ENCODE measurements at places on chromosomes 11 and 22.

DNA sequence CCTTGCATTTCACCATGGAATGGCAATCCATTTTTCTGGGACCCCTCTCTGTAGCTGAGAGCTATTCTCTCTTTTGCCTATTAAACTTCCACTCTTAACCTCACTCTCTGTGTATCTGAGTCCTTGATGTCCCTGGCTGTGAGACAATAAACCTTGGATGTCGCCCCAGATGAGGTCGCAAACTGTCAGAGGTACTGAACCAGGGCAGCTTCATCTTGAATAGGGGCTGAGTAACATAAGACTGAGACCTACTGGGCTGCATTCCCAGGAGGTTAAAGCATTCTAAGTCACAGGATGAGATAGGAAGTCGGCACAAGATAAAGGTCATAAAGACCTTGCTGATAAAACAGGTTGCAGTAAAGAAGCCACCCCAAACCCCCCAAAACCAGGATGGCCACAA lies 68.0 kb downstream of the RSF1 start:
- no peak for DNase-seq

DNA sequence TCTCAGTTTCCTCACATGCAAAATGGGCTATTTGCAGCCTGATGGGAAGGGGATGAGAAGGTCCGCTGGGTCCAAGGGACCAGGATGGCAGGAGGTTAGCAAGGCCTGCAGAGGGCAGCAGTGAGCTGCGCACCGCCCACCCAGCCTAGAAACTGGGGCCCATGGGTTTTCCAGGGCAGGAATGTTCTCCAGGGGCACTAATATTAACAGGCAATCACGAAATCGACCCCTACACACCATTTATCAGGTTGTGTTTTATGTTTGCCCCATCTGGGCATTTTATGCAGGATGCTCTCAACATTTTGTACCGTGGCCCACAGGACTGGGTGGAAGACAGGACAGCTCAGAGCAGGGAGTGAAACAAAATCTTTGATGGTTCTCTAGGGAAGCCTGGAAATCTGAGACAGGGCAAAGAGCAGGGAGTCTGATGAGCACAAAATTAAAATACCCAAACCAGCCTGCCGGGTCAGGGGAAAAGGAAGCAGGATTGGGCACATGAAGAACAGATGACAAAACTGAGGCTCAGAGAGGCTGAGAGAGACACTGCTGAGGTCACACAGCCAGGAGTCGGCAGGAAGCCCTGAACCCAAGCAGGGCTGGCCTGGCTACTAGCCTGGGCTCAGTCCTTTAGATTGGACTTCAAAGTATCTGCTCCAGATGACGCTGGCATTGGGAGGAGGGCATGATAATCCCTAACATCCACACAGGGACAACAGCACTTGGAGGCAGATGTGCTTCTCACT lies 1.6 kb upstream of the BCR start:
- DNase-seq = peak; percentile 35

DNA sequence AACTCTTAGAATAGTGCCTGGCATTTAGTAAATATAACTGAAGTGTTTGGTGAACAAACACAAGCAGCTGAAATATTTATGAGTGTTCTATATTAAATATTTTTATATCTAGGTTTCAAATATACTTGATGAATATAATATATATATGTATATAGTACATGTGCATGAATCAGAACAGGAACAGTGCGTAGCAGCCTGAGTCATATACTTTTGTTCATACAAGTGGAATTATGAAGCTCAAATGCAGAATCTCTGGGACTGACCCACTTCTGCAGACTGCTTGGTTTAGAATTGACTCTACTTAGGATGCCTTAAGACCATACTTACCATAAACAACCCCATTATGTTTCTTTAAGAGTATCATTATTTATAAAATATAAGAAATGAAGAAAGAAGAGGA lies 997.8 kb upstream of the RAG2 start:
- no peak for DNase-seq

DNA sequence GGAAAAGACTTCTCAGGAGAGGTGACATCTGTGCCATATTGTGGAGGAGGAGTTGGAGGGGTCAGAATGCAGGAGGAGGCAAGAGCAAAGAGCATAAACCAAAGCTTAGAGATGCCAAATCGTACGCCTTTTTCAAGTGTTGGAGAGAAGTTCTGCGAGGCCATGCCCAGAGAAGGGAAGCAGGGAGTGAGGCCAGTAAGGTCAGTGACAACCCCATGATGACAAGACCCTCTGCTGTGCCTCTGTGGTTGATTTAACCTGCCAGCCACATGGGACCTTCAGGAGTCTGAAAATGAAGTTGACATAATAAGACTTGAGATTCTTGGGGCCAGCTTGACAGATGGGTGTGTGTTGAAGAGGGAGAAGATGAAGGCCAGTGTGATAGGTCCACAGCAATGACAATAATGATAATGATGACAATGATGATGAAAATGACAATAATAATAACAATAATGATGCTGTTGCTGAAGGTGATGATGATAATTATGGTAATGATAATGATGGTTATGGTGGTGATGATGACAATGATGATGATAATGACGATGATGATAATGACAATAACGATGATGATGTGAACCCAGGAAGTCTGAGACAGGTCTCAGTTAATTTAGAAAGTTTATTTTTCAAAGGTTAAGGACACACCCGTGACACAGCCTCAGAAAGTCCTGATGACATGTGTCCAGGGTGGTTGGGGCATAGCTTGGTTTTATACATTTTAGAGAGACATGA lies 152.6 kb upstream of the B3GAT1 start:
- no peak for DNase-seq

DNA sequence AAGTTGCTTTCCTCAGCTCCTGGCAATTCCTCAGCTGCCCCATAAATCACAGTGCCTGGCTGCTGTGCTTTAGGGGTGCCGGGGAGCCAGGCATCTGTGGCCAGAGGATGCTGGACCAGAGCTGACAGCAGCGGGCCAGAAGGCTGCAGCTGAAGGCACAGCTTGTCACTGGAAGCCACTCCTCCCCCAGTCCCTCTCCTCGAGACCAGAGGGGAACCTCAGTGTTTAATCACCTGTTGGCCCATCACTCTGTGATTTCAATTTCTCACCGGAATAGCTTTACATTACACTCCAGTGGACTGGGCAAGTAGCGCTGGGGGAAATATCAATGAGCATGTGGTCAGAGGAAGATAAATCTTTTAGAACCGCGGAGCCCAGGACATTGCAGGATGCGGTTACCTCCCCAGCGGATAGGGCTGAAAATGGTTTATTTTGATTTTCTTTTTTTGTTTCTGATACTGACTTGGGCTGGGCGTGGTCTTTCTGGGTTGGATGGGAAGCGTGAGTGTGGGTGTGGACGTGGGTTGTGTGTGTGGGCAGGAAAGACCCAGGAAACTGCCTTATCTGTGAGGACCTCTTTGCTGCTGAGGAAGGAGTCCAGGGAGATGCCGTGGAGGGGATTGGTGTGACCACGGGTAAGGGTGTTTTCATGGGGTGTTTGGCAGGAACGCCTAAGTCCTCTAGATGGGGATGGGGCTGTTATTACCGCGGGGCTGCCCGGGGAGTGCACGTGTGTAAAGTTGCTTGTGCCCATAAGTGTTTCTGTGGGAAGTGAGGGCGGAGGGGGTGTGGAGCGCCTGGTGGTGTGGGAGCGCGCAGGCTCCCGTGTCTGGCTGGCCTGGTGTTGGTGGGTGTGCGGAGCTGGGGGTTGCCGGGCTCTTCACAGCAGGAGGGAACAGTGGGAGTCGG lies 4.0 kb downstream of the DAGLA start:
- DNase-seq = no peak

- peak; percentile 63 for DNase-seq
Observed at GRCh38 chr11:12765428-12765827, 91.2 kb downstream of the TEAD1 start.

GRCh38 chr11:111494040-111494439 lies 18.1 kb downstream of the BTG4 start:
- no peak for DNase-seq

DNA sequence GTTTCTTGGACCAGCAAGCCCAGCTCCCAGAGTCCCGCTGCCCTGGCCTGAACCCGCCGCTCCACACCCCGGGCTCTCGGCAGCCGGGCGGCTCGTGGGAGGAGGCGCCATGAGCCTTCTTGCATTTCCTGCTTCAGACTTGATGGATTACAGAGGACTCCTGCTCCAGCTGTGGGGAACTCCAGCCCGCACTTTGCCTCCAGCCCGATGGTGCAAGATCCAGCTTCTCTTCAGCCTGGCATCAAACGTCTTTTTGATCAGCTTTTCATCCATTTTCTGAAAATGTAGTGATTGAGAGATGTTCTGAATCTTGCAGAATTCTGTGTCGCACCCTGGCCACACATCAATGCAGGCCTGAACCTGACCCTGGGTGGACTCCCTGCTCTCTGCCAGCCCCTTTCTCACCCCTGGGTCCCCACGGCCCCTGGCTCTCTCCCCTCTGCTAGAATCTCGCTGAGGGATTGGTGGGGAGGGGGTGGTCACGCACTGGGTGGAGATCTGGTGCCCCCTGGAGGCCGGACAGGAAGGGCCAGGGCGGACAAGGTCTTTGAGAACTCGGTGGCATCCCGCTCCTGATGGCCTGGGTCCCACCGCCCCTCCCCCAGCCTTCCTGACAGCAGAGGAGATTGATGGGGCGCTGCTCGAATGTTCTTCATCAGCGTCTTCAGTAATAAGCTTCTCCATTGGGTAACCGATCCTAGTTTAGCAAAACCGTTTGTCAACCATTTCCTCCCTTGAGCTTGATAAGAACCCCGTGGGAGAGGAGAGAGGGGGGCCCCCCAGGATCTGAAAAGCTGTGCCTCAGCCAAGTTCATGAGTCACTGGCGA lies 12.1 kb upstream of the NFAM1 start:
- DNase-seq = peak; percentile 38

DNA sequence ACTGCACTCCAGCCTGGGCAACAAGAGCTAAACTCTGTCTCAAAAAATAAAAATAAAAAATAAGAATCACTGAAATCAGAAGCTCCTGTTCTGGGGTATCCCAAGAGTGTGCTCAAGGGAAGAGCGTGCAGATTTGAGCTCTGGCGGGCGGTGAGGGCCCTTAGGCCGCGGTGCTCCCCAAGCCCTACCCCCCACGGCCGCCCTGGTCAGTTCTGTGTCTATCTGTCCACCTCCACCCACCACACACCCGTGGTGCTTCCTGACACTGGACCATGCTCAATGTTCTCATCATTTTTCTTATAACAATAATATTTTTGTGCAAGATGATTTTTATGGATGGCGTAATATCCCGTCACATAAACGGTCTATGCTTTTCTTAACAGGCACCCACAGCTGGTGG lies 71.1 kb downstream of the RTL6 start:
- DNase-seq = no peak

DNA sequence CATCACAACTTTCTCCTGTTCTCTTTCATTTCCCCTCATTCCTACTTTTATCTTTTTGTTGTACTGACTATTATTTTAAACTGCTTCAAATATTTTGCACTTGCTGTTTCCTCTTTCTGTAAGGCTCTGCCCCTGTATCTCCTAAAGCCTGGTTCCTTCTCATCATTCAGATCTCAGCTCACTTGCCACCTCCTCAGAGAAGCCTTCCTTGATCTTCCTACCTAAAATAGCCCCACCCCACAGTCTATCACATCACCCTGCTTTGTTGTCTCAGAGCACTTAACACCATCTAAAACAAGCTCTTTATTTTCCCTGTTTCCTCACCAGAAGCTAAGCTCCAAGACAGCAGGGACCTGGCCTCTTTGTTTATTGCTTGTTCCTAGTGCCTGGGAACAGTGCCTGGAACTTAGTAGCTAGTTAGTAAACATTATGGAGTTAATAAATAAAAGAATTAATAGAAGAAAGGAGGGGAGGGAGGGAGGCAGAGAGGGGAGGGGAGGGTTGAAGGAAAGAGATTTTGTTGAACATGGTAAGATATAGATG lies 2.5 kb upstream of the STK33 start:
- no peak for DNase-seq

DNA sequence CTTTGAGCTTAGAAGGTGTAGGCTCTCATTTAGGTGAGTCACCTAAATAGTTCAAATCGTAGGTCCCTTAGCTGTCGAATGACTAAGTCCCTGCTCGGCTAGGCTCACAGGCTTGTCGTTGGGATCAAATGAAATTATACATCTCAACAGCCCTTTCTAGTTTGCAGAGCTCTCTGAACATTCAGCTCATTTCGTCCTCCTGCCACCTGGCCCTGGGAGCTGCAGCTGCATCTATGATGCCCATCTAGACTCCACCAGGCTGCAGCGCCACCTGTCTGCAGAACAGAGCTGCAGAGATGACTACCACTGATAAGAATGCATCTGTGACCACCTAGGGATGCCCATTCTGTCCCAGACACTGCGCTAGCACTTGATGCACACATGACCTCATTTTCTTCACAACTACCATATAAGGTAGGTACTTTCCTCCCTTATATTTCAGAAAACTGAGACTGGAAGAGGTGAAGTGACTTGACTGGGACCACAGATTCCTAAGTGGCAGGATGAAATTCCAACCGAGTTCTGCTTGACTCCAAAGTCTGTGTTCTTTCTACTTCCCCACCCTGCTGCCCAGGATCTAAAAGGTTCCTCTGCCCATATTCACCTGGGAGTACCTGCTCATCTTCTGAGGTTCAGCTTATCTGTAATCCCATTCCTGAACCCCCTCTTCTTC lies 141.1 kb upstream of the NARS2 start:
- peak; percentile 22 for DNase-seq

GRCh38 chr22:39630721-39631120 lies 60.2 kb downstream of the CACNA1I start:
- no peak for DNase-seq

DNA sequence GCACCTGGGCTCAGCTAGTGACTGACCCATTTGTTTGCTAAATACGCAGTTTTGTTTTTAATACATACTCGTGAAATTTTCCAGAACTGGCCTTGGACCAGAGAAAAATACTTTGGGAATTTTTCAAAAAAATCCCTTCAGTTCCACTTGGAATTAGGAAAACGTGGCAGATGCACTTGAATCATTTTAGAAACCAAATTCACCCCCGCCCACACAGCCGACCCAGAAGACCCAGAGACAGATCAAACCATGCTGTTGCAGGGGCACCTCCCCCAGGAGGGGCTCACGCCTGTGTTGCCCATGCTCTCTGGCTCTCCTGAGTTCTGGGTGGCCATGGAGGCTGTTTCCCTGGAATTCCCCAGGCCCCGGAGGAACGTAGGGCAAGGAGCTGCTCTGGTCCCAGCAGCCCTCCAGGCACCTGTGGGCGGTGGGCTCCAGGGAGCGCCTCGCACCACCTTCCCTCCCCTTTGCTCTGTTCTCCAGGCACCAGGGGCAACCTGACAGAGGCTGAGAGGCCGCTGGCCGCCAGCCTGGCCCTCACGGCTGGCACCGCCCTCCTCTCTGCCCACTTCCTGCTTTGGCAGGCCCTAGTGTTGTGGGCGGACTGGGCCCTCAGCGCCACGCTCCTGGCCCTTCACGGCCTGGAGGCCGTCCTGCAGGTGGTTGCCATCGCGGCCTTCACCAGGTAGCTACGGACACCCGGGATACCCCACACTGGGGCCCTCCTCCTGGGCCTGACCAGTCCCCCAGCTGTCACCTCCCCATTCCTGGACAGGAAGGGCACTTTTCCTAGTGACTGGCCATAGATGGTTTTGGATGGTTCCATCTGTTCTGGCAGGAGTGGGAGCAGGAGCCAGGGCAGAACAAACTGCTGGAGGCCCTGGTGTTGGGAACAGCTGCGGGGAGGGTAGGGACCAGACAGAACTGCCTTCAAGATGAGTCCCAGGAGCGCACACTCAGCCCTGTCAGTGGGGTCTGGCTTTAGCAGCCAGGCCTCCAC lies 3.3 kb upstream of the EPS8L2 start:
- no peak for DNase-seq

GRCh38 chr11:11318961-11319360 lies 34.1 kb downstream of the CSNK2A3 start:
- DNase-seq = no peak

GRCh38 chr11:114059984-114060391 lies 477 bp downstream of the ZBTB16 start:
- no peak for DNase-seq

- no peak for DNase-seq
Observed at GRCh38 chr11:131688048-131688693, 317.8 kb downstream of the NTM start.

GRCh38 chr11:62499944-62500649 lies 46.5 kb downstream of the AHNAK start:
- DNase-seq = no peak

All from NCI-H446 treated with DMSO at 0.1 percent for 48 hours (cell line).